Activated CD4-positive, alpha-beta T cell treated with anti-CD3 and anti-CD28 coated beads for 1 hour (primary cell): ENCODE measurements at places on chromosomes 2 and 18.
A peak's percentile ranks its signal among the peaks of the same experiment; 100 is the strongest.

DNA sequence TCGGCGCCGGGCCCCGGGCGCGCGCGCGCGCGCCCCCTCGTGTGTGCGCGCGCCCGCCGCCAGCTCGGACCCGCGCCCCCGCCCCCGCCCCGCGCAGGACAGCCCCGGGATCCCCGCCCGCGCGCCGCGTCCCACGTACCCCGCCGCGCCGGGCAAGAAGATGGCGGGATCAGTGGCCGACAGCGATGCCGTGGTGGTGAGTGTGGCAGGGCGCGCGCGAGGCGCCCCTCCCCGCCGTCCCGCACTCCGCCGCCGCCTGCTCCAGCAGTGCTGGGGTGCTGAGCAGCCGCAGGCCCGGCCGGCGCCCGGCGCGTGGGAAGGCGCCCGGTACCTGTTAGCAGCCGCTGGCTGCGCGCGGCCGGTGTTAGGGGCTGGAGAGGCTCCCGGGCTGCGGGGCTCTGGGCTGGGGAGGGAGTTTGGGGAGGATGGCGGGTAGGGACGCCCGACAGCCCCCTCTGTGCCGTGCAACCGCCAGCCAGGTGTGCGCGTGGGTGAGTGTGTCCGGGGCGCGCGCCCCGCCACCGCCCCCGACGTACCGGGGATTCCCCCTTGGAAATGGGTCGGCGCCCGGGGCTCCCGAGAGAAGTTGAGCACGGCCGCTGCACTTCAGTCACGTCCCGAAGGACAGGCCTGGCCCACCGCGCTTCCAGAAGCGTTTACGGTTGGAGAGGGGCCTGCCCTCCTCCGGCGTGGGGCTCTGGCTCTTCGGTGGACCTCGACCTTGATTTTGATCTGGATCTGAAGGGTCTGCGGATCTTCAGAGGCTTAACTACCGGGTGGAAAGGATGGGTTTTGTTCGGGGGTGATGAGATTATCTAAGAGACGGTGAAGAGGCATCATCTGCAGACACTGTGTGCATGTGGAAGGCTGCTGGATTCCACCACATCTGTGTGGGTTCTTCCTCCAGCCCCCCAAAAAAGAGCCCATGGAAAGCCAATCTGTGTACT lies 697 bp downstream of the LGALSL start:
- peak; percentile 30 for DNase-seq

GRCh38 chr2:196173505-196173904 lies 2.1 kb upstream of the STK17B start:
- DNase-seq: no peak

DNA sequence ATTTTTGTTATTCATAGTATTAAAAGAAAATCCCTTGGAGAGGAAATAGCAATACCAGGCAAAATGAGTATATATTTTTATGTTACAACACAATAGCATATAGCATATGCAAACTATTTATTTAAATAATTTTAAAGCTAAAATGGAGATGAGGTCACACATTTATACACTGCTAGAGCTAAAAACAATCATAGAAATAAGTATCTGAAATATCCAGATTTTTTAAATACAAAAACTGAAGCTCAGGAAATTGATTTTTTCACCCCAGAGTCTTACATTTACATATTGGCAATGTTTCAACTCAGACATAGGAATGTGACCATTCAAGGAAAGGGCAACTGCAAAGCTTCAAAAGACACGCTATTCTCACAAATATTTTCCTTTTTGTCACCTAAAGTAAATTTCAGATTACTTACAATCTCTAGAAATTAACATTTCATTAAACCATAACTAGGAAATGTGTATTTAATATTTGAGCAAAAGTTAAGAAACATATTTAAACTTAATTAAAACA lies 8.9 kb downstream of the TFPI start:
- DNase-seq: no peak

DNA sequence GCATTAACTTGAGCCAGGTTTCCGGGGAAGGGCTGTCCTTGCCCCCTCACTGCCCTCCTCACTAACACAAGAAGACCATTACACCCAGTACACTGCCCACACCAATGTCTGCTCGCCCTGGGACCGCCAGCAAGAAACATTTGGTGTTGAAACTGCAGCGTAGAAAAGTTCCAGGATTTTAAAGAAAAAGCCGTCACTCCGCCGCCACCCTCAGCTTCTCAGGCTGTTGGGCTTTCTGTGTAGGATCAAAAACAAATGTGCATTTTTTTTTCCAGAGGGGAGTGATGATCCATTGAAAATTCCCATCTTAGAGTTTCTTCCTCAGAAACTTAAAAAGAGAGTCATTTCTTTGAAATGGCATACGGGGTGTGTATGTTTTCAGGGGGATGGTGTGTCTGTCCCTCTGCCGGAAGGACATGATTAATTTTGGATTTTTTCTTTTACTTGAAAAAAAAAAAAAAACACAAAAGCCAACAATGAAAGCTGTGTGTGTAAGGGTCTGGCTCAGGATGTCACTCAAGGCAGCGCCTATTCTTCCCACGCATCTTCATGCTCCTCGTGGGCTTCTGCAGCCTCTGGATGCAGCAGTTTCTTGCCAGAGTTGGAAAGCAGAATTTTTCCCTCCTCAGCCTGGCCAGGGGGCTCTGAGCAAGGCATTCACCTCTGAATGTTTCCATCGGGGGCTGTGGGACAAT lies 184.9 kb downstream of the GLI2 start:
- DNase-seq: no peak

GRCh38 chr18:43012951-43013350 lies 102.5 kb downstream of the RIT2 start:
- no peak for DNase-seq

DNA sequence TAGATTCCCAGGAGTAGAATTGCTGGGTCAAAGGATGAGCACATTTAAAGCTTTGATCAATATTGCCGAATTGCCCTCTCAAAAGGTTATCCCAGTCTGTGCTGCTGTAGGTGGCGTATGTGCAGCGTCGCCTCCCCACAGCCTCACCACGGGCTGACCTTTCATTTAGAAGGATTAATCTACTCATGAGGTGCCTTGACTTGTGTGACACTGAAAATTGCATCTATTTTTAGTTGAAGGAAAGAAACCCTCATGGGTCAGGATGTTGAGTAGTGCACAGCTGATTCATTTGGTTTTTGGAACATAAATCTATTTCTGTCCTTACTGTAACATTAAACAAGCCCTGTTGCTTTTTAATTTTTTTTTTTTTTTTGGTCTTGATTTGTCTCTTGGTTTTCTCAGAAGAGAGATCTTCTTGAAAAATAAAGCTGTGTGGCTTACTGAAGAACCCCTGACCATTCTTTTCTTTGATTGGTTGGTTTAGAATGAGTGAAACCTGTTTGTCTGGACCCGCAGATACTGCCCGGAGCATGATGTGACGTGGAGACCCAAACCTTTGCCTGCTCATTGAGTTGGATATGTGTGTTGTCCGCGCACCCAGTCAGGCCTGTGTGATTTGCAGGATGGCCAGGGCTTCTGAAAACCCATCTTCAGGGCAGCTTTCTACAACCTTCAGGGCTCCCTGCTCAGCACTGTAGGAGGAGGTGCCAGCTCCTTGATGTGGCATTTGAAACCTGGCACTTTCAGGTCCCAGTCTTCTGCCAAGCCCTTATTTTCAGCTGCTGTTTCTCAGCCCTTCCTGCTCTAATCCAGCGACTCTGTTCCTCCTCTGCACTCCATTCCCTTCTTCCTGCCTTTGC lies 61.0 kb downstream of the LPIN1 start:
- no peak for DNase-seq

DNA sequence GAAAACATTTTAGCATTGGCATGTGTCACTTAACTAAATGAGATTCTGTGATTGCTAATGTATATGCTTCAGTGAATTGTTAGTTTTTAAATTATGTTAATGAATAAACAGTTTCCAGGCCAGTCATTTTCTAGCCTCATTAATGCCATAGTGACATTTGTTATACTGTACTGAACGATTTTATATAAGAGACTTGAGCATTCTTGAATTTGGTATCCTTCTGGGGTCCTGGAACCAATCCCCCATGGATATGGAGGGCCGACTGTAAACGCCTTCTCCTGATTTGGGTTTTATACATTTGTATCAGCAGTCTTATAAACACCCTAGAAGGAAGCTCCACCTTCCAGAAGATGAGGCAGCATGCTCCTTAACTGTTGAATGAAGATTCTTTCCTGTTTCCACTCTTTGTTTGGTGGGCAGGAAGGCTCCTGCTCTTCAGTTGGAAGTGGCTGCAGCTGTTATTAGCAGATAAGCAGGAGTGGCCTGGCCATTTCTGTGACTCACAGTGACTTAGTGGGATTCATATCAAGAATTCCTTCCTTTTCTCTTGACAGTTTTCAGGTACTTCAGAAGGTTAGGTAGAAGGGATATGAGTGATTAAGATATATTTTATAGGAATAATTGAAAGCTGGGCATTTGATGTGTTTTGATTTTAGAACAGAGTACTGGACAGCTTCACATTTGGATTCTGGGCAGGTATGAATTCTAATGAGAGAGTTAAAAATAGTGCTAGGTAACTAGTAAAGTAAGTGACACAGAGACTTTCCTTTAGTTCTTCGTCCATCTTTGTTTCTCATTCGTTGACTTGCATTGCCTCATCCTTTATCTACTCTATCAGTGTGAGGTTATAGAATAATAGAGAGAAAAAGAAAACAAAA lies 124.9 kb downstream of the PLCL1 start:
- no peak for DNase-seq

DNA sequence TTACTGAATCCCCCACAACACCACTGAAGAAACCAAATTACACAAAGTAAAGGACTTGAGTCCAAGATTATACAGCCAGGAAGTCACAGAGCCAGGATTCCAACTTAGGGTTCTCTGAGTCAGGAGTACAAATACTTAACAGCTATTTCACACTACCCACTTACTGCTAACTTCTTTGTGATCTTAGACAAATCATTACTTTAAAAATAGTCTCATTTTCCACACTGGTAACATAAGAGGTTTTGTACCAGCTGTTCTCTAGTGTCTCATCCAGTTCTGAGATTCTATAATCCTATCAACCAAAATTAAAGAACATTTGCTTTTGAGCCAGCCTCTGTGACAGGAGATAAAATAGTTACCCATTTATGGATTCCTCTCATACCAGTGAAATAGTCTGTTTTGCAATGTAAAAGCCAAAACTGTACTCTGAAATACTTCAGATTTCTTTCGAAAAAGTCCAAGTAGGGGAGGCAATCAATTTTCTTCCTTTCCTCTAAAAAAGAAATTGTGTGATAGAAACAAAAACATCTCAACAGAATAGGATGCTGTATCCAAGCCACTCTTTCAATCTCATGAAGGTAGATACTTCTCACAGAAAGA lies 157.6 kb downstream of the LRATD1 start:
- DNase-seq: no peak

DNA sequence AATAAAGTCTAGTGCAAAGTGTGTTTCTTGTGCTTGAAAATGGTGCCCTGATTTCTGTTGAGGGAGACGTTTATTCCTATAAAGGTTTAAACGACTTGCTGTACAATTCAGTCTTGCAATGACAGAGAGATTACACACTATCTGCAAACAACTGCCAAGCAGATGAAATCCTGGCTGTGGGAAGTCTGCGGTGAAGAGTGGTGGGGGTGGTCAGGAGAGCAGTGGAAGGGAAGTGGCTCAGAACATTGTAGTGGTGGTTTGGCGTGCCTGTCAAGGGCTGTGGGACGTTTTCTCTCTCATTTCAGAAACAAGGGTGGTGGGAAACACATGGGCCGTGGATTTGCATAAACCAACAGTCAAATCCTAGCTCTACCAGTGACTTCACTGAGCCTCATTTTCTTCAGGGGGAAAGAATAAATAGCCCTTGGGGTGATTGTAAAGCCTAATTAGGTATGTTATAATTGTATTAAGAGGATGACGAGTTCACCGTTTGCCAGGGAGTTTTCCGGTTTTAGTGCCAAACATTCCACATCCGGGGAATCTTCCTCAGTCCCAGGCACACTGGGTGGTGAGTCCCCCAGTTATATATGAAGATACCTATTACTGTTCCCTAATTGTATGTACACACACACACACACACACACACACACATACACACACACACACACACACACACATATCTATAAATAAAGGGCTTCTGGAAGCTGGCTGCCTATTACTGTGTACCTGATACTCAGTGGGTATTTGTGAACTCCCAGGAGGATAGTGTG lies 115.0 kb downstream of the SPTBN1 start:
- DNase-seq: no peak

DNA sequence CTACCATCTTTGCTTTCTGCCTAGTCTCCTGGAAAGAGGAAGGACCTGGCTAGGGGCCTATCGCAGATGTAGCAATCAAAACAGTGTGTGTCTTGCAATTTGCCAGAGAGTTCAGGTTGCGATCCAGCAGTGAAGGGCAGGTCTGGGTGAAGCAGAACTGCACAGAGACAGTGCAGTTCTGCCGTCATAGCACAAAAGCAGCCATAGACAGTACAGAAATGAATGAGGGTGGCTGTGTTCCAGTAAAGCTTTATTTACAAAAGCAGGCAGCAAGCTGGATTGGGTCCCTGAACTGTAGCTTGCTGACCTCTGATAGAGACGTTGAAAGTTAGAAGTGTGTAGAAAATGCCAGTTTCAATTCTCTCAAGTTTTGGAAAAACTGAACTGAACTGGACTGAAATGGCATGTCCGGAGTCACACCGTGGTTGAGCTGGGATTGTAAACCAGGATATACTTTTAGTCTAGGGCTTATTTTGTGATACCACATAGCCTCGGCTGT lies 186.8 kb downstream of the LTBP1 start:
- no peak for DNase-seq

- no peak for DNase-seq
Observed at GRCh38 chr18:811182-811891, 705 bp downstream of the YES1 start.

- DNase-seq: no peak
Observed at GRCh38 chr2:108803045-108803736, 16.6 kb downstream of the CCDC138 start.

GRCh38 chr2:173370198-173370597 lies 15.5 kb downstream of the CDCA7 start:
- no peak for DNase-seq

DNA sequence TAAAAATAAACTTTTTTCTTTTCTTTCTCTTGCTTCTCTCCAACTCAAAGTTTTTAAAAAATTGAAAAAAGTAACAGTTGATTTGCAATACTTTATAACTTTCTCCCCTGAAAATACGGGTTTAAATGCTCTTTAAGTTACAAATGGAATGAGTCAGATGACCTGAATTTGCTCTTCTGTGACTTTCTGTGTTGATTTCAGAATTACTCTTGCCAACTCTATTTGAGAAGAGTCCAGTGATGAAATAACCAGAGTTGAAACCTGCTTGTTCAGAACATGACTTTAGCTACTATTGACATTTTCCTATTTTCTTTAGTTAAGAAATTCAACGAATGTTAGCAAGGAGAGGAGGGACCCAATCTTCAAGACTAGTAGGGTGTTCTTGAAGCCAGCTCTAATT lies 146.1 kb upstream of the ZSWIM2 start:
- no peak for DNase-seq

DNA sequence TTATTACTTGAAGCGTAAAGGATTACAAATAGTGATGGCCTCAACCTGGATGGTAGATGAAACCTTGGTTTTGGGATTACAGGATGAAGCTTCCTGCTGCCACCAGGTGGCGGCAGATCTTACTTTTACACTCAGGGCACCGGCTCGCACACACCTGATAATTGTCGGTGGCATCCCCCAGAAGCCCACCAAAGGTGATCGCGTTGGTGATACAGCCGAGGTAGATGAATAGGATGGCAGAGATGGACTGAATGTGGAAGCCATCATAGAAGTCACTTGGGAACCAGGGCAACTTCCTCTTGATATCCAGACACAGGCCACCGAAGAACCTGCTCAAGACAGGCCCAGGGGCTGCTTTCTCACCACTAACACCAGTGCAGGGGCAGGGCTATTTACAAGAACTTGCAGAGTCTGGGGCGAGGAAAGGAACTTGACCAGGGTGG lies 51.8 kb downstream of the MTHFD2 start:
- DNase-seq: peak; percentile 30

- DNase-seq: no peak
Observed at GRCh38 chr2:239354132-239354790, 46.6 kb downstream of the HDAC4 start.

GRCh38 chr2:64329848-64330247 lies 124.1 kb upstream of the LGALSL start:
- DNase-seq: no peak
